ENCODE measurements at places on chromosomes 2 and 18. TPM values are rescaled to one million over a fixed set of nuclear protein-coding genes. Genes with fewer than 3 reads are reported as not detected.

The ZFAND2B gene
- 60.8 TPM for total RNA-seq

The TMEM163 gene
- not detected for total RNA-seq

The SKA1 gene
- total RNA-seq = not detected

The RNF125 gene
- total RNA-seq = 0.85 TPM

The CCDC68 gene
- total RNA-seq = 5.8 TPM

The OTOS gene
- not detected for total RNA-seq

The OSR1 gene
- total RNA-seq = 4.3 TPM

The NEMP2 gene
- total RNA-seq = 1.4 TPM

The SLC16A14 gene
- total RNA-seq = 0.44 TPM

The LYPD6B gene
- not detected for total RNA-seq

The MBOAT2 gene
- 5.6 TPM for total RNA-seq

The NDC80 gene
- 0.27 TPM for total RNA-seq

The KIAA2012 gene
- not detected for total RNA-seq

The SLC4A1AP gene
- total RNA-seq = 44.2 TPM

The CHRND gene
- total RNA-seq = 49.1 TPM

The TSPYL6 gene
- total RNA-seq = not detected

The EVX2 gene
- not detected for total RNA-seq

The AKAIN1 gene
- not detected for total RNA-seq

The KYNU gene
- 0.61 TPM for total RNA-seq

The CYTIP gene
- 1.9 TPM for total RNA-seq

The GKN2 gene
- not detected for total RNA-seq

The FAM110C gene
- total RNA-seq = not detected

The DRC1 gene
- total RNA-seq = not detected

The CFLAR gene
- 345 TPM for total RNA-seq

The KCNJ3 gene
- not detected for total RNA-seq

The CD302 gene
- total RNA-seq = 7.1 TPM

The LRRTM1 gene
- not detected for total RNA-seq

The IDH1 gene
- 39.0 TPM for total RNA-seq

The SLC38A11 gene
- 2.8 TPM for total RNA-seq

The CCDC102B gene
- 3.3 TPM for total RNA-seq

The BCL2L11 gene
- 18.8 TPM for total RNA-seq

The PRSS56 gene
- 1.9 TPM for total RNA-seq

The SMIM21 gene
- not detected for total RNA-seq

The C18orf54 gene
- total RNA-seq = not detected

The ASAP2 gene
- total RNA-seq = 3.7 TPM

The NTSR2 gene
- total RNA-seq = not detected

The RAB31 gene
- 7.1 TPM for total RNA-seq

The MYO5B gene
- total RNA-seq = 0.32 TPM

The C2orf72 gene
- total RNA-seq = not detected

The BUB1 gene
- total RNA-seq = not detected

The DPYSL5 gene
- not detected for total RNA-seq

The MZT2A gene
- 24.2 TPM for total RNA-seq

The DOK6 gene
- not detected for total RNA-seq

The RTN4 gene
- total RNA-seq = 259 TPM

The SERPINB4 gene
- 0.13 TPM for total RNA-seq

The RGPD6 gene
- total RNA-seq = 20.3 TPM

The ALPG gene
- not detected for total RNA-seq

The CMPK2 gene
- total RNA-seq = 2.4 TPM

The EDAR gene
- total RNA-seq = not detected

The GTF2A1L gene
- total RNA-seq = not detected

The DUSP19 gene
- 0.47 TPM for total RNA-seq

The RRM2 gene
- total RNA-seq = not detected

The TEKT4 gene
- total RNA-seq = not detected

The PXDN gene
- 13.4 TPM for total RNA-seq

The MC4R gene
- not detected for total RNA-seq
